Activated T-helper 1 cell treated with Interleukin-2 at 50 U/mL for 16 hours (primary cell): ENCODE measurements at places on chromosomes 16 and 17.
A peak's percentile ranks its signal among the peaks of the same experiment; 100 is the strongest.

- no peak for DNase-seq
Observed at GRCh38 chr17:7849751-7850504, 4.9 kb upstream of the TMEM88 start.

DNA sequence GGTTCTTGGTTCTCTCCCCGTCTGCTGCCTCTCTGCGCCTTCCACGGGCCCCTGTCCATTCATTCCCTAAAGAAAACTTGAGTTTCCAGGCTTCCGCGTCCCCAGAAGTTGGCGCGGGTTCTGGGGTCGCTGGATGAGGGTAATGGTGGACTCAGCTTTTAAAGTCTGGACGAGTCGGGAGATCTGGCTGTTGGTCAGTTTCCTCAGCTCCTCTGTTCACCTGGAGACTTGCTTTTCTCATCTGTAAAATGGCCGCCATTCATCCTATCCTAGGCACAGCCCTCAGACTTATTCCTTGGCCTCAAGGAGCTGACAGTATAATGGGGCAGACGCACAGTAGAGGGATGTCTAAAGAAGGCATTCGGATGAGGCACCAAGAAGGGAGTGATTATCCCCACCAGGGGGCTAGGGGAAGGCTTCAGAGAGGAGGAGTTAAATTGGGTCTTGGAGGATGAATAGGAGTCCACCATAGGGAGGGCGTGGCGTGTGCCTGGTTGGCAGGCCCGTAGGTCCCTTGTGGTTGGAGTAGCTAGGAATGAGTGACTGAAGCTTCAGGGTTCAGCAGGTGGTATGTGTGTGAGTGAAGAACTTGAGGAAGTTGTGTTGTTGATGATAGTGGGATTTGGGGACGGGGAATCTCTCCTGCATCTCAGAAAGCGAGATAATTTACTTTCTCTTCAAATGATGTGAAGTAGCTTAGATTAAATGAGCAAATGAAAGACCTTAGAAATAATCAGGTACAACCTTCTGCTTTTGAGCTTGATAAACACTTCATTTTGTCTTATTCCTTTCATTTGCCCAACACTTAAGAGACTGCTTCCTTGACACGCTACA, 652 bp downstream of the VPS35L start:
- no peak for DNase-seq

- DNase-seq = no peak
Observed at GRCh38 chr16:57039148-57039812, 49.9 kb downstream of the NLRC5 start.

DNA sequence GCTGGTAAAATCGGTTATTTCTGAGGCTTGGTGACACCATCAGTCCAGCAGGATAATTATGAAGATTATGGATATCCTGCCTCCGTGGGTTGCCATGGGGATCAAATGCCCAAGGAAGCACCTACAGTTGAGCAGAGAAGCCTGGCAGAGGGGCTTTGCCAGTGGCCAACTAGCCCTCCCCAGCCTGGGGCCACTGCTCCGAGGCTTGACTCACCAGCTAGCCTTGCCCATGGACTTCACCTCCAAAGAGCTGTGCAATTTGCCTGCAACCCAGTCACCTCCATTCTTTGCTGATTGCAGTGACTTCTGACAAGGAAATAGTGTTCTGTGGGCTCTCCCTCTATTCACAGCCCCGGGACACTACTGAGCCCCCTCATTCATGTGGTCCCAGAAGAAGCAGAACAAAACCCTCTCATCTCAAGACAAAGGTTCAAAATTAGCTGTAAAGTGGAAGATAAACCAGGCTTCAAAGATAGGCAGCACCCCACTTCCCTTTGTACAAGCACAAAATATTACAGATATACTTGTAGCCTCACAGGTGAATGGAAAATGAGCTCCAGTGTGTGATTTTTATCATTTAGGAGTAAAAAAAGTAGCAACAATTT, 1.6 kb downstream of the PECAM1 start:
- DNase-seq = no peak

GRCh38 chr17:46737326-46737725, 81.2 kb downstream of the WNT3 start:
- no peak for DNase-seq

GRCh38 chr16:12210258-12210880, 233.8 kb downstream of the SNX29 start:
- DNase-seq = no peak

DNA sequence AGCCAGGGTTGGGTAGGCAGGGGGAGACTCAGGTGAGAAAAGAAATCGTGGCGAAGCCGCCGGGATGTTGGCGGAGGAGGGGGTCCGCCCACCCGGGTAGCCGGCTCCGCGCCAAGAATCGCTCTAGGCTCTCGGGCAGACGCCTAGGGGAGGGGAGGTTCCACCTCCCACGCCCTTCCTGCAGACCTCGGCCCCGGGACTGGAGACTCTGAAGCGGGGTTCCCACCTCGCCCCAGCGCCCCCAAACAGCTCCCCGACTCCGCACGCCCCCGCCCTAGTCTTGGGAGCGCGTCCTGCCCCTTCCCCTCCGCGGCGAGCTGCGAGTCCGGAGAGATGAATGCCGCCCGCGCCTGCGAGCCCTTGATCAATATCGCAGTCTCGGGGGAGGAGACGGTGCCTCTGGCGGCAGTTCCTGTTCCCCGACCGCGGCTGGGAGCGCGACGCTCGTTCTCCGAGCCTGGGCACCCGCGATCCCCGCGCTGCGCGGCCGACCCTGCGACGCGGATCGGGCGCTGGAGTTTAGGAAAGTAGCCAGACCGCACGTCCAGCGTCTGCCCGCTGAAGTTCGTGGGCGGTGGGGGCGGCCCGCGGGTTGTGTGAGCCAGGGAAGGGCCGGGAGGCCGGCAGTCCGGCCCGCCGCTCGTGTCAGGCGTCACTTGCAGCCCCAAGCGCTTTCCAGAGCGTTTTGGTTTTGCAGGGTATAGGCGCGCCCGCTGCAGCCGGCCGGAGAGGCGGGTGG, 790 bp downstream of the CRHR1 start:
- peak; percentile 10 for DNase-seq

DNA sequence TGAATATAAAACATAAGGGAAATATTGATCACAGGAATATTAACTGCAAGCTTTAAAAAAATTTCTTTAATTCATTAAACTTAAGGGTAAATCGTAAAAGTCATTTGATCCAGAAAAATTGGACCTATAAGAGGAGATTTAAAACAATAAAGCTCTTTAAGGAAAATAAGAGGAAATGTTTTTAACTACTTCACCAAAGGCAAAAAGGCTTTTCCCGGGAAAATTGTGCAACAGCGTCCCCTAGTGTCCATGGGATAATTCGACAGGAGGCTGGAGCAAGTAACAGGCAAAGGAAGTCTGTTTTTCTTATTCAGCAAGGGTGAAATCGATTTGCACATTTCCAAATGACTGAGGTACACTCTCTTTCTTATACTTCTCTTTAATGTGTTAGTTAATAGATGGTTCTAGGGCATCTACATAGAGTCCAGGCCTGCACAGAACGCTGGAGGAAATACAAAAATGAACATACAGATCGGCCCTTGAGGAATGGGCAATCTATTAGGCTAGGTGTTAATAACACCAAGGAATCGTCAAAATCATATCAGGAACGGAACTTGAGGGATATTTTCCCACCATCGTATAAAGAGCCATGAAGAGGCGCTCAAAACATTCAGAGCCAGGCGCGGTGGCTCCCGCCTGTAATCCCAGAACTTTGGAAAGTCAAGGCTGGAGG, 61.4 kb downstream of the ZNF18 start:
- DNase-seq = no peak

GRCh38 chr17:44324092-44324570, 492 bp downstream of the SLC25A39 start:
- no peak for DNase-seq

DNA sequence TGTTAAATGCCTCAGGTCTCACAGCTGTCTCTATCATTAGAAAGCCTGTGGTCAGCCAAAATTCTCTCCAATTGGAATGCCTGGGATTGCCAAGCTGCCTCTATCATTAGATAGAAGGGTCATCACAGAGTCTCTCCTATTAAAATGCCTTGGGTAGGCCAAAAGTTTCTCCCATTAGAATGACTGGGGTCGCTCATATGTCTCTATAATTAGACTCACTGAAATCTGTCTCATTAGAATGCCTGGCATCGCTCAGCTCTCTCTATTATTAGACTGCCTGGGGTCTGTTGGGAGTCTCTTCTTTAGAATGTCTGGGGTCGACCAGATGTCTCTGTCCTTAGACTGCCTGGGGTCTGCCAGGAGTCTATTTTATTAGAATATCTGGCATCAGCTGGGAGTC, 2265.1 kb downstream of the TP53TG3F start:
- no peak for DNase-seq

GRCh38 chr16:74700438-74701225, at the start of gene MLKL:
Gene MLKL, minus strand, starts transcription at chr16:74700862. Its CDS starts 5,105 bp downstream, at chr16:74695757.
- peak; percentile 32 for DNase-seq

GRCh38 chr16:78743556-78743955, 644.1 kb downstream of the WWOX start:
- no peak for DNase-seq
